Ecto neural progenitor cell (in vitro differentiated cells): ENCODE measurements at places on chromosomes 4 and X.

- no peak for DNase-seq
These were observed 23.0 kb downstream of the GALNT7 start for GRCh38 chr4:173191623-173192041.

- no peak for DNase-seq
These were observed 381.0 kb upstream of the EMCN start for GRCh38 chr4:100898844-100899243.

- DNase-seq = no peak
These were observed 355.8 kb downstream of the KLHL4 start for GRCh38 chrX:87873347-87873941.

DNA sequence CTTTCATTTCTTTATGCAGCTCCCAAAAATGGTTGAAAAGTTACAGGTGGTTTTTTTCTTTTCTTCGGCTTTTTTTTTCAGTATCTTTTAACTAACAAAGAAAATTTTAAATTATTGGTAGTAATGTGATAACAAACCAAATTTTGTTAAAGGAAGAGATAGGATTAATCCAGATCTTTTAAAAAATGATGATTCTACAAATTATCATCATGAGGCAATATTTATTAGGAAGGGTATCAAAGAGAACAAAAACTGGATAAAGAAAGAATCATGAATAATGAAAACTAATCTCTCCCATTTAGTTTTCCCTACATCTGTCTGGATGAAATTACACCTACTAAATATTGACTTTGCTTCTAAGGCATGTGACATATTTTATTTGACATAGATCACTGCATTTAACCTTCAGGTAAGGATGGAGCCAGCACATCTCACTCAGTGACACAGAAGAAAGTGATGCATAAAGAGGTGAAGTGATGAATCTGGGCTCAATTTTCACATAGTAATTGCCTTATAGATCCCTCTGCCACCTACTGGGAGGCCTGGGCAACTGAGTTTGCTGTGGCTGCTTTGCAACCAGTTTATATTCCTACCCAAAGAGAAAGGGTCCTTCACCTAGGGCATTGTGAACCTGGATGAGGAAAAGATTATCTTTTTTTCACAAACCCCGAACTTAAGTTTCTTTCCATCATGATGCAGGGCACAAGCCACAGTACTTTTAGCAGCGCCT lies 155.6 kb downstream of the HNRNPD start:
- no peak for DNase-seq

DNA sequence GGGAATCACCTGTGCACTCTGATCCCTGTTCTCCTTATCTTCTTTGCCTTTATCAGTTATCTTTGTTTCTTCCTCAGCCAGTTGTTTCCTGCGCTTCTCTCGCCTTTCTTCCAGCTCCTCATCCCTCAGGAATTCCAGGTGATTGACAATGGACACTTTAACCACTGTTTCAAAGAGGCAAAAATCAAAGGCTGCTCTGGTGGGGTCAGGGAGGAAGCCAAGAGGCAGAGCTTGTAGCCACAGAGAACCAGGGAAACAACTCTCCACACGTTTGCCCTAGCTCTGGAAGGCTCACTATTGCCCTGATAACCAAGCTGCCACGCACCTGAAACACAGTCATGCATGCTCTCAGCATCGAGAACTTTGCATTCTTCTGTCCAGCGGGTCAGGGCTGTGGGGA lies 124.5 kb upstream of the HSD17B10 start:
- DNase-seq = no peak

GRCh38 chr4:109957227-109957626 lies 44.5 kb downstream of the EGF start:
- no peak for DNase-seq

DNA sequence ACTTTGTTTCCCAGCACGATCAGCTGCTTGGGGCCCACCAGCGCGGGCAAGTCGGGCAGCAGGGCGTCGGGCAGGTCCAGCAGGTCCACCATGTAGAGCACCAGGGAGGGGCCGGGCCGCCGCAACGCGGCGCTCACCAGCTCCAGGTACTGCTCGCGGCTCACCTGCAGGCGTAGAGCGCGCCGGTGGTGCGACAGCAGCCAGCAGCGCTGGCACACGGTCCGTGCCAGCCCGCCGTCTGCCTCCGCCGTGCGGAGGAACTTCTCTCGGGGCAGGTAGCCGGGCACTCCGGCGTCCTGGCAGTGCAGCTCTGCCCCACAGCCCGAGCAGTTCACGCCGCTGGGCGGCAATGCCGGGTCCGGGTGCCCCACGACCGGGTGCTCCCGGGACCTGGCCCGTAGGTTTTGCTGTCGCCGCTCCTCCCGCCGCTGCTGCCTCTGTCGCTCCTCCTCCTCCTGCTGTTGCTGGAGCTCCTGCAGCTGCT lies 527 bp downstream of the NOA1 start:
- DNase-seq = peak; percentile 71

- peak; percentile 73 for DNase-seq
These were observed 50.0 kb downstream of the TMA16 start for GRCh38 chr4:163544407-163545038.

DNA sequence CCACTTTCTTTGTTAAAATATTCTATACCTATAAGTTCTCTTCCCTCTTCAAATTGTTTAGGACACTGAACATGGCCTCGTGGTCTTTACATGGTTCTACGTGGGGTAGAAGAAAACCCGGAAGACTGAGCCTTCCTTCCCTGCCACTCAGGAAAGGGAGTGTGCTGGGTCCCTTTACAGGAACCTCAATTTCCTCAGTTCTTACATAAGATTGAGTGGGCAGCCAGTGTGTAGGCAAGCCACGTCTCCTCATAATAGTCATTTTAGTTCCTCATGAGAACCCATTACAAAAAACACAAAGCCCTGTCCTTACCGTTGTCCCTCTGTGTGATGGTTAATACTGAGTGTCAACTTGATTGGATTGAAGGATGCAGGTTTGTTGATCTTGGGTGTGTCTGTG lies 28.7 kb upstream of the SMIM10L2A start:
- DNase-seq = no peak
